ENCODE measurements at places on chromosomes 11 and 22. TPM values are rescaled to one million over a fixed set of nuclear protein-coding genes. Genes with fewer than 3 reads are reported as not detected.

DNA sequence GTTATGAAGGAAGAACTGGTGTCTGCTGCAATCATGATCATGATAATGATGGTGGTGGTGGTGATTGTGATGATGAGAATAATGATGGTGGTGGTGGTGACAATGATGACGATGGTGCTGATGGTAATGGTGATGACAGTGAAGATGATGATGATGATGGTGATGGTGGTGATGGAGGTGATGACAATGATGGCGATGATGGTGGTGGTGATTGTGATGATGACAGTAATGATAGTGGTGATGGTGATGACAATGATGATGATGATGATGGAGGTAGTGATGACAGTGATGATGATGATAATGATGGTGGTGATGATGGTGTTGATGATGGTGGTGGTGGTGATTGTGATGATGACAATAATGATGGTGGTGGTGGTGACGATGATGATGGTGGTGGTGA is 52.8 kb upstream of the ANO1 start:
- DNase-seq, result no peak

DNA sequence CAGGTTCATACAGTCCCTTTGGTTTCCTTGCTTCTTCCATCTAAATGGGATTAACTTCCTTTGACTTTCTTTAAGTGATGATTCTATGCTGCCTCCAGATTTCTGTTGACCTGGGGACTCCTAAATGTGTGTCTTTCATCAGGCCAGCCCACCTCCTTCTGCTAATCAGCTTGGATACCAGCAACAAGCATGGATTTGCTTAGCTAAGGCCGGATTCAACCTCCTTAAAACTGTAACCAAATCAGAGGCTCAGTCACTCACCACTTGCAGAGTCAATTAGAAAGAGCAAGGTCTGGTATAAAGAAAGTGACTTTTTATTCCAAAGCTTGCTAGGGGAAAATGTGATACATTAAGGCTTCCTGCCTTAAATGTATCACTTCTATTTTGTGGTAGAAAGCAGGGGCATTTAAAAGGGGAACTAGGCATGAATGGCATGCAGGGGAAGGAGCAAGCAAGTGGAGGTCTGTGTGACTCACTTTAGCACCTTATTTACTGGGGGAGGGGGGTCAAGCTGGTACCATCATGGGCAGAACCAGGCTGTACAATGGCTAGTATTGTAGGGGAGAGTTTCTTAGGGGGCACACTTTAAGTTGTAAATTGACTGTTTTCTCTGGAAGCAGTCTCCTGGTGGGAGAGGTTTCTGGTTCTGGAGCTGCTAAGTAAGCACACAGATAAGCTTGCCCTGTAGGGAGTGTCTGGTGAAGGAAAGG is 239.0 kb upstream of the PDGFD start:
- no peak for DNase-seq

The SMC1B gene
- total RNA-seq, result not detected

The RBX1 gene
- total RNA-seq, result 21.6 TPM

The TEX12 gene
- 0.39 TPM for total RNA-seq
